NCI-H510A (cell line): ENCODE measurements at places on chromosomes 2 and 18.

- no peak for DNase-seq
Observed at GRCh38 chr2:141569941-141570340, 560.9 kb downstream of the LRP1B start.

DNA sequence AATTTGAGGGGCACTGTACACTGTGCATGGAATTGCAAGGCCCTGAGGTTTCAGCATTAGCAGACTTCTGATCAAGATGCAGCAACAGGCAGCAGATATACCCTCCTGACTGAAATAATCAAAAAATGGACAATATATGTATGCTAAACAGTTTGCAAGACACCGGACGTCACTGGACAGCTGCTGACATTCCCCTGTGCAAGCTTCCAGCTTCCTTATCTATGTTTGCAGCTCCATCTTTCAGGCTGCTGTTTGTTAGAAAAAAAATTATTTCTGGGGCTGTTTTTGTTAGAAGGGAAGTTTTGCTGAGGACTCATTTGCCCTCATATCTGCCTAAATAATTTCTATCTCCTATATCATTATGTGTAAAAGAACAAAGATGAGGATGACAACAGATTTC lies 179.5 kb upstream of the BCL2L11 start:
- no peak for DNase-seq

- no peak for DNase-seq
Observed at GRCh38 chr2:33275689-33276444, 200.6 kb upstream of the RASGRP3 start.

DNA sequence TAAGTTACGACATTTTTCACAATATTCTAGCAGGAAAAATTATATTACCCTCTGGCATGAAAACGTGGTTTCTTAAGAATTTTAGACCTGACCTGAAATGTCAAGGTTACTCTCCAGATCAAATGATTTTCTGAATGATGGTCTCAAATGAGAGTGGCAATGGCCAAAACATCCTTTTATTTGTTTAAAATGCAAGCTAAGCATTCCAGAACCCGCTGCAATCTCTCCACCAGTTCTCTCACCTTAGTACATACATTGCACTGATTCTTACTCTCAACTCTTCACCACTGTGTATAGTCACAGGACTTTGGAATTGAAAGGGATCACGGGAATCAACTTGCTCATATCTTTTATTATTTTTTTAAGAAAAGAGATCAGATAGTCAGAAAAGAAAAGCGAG lies 391.6 kb upstream of the LRATD1 start:
- DNase-seq: no peak

DNA sequence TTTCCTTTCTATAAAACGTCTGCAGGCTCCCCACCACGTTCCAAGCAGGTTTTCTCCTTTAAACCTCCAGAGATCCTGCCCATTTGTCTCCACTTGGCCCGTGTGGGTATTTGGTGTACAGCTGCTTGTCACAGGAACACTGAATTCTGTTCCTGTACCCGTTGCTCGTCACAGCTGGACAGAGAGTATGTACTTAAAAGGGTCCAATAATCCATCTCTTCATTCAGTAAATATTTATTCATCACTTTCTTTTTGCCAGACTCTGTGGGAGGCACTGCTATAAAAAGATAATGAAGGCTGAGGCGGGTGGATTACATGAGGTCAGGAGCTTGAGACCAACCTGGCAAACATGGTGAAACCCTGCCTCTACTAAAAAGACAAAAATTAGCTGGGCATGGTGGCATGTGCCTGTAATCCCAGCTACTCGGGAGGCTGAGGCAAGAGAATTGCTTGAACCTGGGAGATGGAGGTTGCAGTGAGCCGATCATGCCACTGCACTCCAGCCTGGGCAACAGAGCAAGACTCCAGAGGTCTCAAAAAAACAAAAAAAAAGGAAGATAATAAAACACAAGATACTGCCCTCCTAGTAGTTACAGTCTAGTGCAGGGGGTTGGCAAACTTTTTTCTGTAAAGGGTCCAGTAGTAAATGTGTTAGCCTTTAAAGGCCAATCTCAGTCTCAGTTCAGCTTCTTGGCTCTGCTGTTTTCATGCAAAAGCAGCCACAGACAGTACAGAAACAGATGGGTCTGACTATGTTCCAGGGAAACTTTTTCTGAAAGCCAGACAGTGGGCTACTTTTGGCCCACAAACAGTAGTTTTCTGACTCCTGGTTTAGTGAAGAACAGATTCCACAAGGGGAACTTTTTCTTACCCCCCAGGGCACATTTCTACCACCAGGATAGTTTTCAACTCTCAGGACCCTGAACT lies 309.9 kb upstream of the RAB12 start:
- peak; percentile 73 for DNase-seq

DNA sequence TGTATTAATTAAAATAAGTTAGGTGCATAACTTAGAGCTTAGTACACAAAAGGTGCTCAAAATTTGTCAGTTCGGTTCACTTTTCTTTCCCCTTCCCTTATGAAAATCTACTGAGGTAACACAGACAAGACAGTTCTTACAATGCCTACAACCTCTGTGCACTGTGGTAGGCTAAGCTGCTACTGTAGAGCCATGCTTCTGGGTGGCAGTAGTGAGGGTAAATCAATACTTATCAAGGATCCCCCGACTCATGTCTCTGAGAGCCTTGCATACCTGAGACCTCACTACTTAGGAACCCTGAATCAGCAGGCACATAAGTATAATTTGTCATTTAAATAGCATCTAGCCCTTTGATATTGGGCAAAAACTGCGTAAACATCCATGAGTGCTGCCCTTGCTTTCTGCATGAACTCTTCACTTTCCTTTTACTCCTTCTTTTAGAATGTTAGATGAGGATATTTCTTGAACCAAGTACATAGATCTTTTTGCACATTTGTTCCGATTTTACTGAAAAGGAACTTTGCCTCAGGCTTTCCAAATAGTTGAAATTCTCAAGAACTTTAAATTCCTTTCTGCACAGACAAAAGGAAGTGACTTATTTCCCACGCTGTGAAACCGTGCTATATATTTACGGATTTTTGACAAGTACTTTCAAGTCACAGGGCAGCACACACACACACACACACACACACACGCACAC lies 234.4 kb downstream of the TRIB2 start:
- DNase-seq: no peak
